ENCODE measurements at places on chromosomes 6 and 20.
A peak's percentile ranks its signal among the peaks of the same experiment; 100 is the strongest.

DNA sequence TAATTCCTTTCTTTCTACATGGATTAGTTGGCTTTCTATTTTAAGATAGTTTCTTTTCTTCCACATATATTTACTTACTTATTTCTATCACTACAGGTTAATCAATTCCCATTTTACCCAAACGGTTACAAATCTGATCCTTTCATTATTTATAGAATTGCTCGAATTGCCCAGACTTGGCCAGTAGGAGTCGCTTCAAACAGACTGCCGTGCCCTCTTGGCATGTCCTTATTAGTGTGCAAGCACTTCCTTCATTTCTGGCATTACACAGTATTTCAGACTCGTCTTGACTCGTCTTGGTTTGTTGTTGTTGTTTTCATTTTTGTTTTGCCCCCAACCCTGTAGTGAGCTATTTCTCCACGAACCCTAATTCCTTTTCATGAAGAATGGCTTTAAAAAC, 74.6 kb downstream of the SAMD3 start:
- DNase-seq: no peak

DNA sequence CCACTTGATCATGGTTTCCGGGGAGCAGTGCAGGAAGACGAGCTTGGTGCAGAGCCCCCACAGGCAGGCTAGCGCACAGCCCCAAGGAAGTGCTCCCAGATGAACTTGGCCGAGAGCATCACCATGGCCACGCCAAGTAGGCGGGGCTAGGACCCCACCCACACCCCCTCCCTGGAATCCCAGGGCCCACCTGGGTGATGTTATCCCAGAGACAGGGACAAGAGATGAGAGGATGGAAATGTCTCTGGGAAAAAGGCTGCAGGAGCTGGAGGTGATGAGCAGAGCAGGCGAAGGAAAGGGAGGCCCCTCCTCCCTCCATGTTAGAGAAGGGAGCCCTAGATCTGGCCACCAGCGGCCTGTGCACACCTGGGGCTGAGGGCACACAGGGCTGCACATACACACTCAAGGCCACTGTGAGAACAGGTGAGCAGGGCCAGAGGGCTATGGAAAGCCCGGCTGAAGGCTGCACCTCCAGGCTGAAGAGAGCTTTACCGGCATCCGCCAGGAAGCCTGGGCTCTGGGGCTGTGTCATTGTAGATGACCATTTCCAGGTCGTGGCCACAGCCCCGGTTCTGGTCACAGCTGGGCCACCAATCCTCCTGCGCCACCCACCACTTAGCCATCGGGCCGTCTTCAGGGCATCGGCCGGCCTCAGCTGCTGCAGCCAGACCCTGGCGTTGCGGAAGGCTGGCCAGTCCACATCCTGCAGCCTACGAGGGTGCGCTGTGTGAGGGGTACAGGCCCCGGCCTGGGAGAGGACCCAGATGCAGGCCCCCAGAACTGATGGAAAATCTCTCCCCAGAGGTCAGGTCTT, 24.9 kb downstream of the NPEPL1 start:
- no peak for DNase-seq

GRCh38 chr6:136685540-136686108, 106.7 kb downstream of the MAP3K5 start:
- no peak for DNase-seq

- no peak for DNase-seq
Measured at GRCh38 chr20:20786428-20786827, 74.0 kb upstream of the RALGAPA2 start.

GRCh38 chr6:41379306-41379705, 43.9 kb downstream of the NCR2 start:
- DNase-seq: no peak

- DNase-seq: no peak
Measured at GRCh38 chr6:48933136-48933535, 529.9 kb downstream of the MMUT start.

DNA sequence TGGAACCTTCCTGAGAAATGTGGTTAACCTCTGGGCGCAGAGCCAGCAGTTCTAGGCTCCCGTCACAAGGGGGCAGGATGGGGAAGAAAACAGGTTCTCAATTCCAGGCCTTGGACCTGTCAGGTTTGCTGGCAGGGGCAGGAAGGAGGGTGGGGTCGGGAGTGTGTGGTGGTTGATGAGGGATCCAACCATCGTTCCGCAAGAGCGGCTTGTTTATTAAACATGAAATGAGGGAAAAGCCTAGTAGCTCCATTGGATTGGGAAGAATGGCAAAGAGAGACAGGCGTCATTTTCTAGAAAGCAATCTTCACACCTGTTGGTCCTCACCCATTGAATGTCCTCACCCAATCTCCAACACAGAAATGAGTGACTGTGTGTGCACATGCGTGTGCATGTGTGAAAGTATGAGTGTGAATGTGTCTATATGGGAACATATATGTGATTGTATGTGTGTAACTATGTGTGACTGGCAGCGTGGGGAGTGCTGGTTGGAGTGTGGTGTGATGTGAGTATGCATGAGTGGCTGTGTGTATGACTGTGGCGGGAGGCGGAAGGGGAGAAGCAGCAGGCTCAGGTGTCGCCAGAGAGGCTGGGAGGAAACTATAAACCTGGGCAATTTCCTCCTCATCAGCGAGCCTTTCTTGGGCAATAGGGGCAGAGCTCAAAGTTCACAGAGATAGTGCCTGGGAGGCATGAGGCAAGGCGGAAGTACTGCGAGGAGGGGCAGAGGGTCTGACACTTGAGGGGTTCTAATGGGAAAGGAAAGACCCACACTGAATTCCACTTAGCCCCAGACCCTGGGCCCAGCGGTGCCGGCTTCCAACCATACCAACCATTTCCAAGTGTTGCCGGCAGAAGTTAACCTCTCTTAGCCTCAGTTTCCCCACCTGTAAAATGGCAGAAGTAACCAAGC, 29.6 kb downstream of the SRSF3 start:
- DNase-seq: peak; percentile 66

Measured in stimulated activated CD4-positive, alpha-beta T cell treated with anti-CD3 and anti-CD28 coated beads, Interleukin-2, amount 100 ng/mL, for 4 hours (primary cell).